ENCODE measurements at places on chromosomes 4 and X. TPM values are rescaled to one million over a fixed set of nuclear protein-coding genes. Genes with fewer than 3 reads are reported as not detected.

- DNase-seq, result no peak
Measured at GRCh38 chr4:111454961-111455360, 690.3 kb upstream of the FAM241A start.

- peak; percentile 64 for DNase-seq
Measured at GRCh38 chr4:7759216-7759615, 180.4 kb downstream of the AFAP1 start.

- DNase-seq, result no peak
Measured at GRCh38 chr4:57580710-57581599, 470.8 kb upstream of the IGFBP7 start.

Gene CA5B
- 5.2 TPM for total RNA-seq

Gene NPY2R
- total RNA-seq, result not detected

Gene AIMP1
- 89.3 TPM for total RNA-seq
